ENCODE measurements at places on chromosomes 1 and 21.

DNA sequence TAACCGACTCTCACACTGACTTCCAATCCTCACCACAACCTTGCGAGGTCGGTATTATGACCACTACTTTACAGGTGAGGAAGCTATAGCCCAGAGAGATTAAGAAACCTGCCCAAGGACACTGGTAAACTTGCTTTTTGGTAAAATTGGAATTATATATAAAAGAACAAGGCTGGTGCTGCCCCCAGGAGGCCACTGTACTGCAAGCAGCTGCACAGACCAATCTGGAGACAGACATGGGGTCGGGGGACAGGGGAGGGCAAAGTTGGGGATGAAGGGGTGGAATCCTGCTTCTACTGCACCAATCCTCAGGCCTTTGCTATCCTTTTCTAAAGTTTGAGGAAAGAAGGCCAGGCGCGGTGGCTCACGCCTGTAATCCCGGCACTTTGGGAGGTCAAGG lies 280.8 kb downstream of the SPATA17 start:
- no peak for DNase-seq

DNA sequence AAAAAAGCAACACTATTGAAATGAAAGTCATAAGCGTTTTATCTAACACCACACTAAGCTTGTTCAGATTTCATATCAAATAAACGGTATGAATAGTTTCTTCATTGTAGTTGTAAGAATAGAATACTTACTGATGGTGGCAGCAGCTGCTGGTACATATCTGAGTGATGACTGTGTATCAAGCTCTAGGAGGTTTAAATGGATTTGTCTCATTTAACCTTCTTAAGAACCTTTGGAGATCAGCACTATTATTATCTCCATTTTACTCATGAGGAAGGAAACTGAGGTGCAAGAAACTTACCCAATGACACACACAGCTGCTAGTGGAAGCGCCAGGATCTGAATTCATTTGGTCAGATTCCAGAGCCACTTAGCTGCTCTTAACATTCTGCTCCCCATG lies 104.0 kb downstream of the EIF4G3 start:
- no peak for DNase-seq

DNA sequence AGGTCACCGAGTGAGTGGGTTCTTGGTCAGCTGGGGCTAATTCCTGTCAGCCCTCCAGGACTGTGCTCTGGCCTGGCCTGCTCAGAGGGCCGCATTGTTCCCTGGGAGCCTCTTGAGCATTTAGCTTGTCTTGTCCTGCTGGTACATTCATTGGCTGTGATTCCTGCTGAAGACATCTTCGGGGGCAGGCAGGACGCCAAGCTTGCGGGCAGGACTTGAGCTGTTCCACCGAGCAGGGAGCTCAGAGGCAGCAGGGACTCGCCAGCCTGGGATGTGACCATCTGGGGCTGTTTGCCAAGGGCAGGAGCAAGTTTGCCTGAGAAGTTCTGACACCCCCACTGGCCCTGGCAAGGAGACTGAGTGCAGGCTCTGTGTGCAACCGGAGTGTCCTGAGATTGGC lies 7.0 kb upstream of the SLC26A9 start:
- DNase-seq: no peak

GRCh38 chr1:116379057-116379630 lies 6.1 kb downstream of the ATP1A1 start:
- DNase-seq: no peak

DNA sequence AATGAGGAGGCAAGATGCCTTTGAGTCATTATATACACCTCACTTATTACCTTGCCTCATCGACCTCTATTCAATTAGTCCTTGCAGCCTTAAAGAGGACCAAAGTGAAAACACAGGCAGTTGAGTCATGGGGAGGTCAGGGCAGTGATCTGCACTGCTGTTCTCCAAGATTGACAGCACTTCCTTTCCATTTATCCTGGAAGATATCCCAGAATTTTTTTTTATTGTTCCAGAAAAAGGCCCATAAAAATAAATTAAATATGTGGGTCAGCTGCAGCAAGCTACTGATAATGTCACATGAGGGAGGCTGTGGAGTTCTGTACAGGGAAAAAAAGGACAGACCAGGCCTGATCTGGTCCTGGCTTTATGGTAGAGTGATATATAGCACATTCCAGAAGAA lies 33.2 kb upstream of the CDC42BPA start:
- DNase-seq: no peak

DNA sequence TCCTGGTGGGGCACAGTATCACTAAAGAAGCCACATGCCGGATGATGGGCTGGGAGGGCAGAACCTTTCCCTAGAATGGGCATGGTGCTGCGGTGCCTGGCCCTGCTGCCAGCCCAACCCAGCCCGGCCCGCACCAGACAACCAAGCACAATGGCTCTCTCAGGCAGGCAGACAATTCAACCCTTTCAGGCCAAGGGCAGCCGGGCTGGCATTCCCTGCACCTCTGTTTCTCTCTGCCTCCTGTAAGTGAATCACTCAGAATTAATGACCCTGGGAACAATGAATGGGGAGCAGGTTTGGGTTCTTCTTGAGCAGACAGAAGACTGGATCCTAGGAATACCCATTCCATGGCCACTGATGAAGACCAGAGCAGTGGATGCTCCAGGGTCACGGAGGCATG lies 41.0 kb upstream of the IFFO2 start:
- DNase-seq: no peak

DNA sequence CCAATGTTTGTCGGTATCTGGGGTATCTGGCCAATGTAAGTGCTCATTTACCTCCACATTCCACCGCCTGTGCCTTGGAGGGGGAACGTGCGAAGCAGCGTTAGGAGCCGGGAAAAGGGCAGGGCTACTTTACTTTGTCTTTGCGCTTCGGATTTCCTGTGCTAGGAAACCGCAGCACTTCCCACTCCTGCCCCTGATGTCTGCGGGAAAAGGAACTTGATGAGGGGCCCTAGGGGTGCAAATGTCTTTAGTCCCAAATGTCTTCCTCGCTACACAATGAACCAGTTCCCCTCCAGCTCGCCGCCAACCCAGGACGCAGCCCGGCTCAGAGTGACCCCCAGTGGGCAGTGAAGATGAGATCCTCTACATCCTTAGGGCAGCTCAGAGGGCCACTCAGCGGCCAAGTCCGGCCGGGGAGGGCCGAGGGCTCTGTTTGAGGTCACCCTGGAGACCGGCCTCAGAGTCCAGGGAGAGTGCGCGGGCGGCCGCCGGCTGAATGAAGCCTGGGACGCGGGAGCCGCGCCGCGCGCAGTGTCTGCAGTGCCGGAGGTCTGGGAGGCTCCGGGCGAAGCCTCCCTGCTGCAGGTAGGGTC lies at the start of gene DYNLT5:
Gene DYNLT5 (plus strand): TSS at position 460 of the 593 bp plus-strand sequence. CDS start 2,200 bp downstream, outside the sequence.
- DNase-seq: no peak

DNA sequence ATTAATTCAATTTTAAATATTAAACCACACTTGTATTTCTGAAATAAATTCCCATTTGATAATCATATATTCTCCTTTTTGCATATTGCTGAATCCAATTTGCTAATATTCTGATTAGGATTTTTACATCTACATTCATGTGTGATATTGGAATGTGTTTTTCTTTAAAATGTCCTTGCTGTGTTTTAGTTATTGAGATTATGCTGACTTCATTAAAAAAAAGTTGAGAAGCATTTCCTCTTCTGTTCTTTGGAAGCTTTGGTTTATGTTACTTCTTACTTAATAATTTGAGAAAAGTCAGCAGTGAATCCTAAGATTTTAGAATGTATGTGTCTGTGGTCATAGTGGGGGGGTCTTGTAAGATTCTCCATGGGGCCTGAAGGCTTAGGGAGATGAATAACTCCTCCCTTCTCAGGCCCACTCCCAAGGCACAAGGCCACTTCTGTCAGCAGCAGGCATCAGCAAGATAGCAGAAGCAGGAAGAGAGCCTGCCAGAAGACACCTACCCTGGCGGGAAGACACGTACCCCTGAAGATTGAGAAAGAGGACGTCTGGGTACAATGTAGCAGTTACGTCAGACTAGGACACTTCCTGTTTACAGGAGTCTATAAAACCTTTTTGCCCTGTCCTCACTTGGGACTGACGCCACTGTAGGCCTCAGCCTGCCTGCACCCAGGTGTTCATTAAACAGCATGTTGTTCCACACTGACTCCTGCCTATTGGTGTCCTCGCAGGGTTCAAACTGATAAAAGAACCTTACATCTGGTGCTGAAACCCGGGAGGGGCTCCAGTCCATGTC lies 56.9 kb downstream of the ODF2L start:
- DNase-seq: no peak

- no peak for DNase-seq
These were observed 9.8 kb upstream of the FNBP1L start for GRCh38 chr1:93437976-93438605.

DNA sequence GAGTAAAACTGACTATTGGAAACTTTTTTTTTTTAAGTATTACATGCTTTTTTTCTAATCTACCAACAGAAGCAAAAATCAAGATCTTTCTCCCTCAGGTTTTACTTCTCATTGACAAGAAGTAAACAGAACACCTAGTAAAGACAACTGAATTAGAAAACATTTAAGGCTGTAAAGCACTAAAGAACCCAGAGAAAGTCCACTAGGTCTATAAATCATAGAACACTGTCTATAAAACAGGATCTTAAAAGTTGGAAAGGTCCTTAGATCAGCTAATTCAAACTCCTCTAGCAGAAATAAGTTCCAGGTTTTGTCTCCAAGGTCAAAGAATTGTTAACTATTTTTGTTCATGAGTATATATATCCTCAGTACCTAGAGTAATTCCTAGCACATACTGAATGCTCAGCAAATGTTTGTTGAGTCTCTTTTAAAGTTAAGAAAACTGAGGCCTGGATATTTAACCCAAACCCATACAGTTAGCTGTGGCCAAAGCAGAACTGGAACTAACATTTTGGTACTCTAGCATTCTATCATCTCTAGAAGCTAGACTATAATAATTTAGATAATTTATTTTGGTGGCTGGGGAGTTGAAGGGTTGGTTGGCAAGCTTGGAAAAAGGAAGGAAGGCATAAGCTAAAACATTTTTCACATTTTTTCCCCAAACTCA lies 3.0 kb downstream of the EPS15 start:
- DNase-seq: no peak

GRCh38 chr1:182347019-182347418 lies 44.6 kb downstream of the GLUL start:
- no peak for DNase-seq

GRCh38 chr1:175222296-175222938 lies 29.8 kb upstream of the KIAA0040 start:
- no peak for DNase-seq

DNA sequence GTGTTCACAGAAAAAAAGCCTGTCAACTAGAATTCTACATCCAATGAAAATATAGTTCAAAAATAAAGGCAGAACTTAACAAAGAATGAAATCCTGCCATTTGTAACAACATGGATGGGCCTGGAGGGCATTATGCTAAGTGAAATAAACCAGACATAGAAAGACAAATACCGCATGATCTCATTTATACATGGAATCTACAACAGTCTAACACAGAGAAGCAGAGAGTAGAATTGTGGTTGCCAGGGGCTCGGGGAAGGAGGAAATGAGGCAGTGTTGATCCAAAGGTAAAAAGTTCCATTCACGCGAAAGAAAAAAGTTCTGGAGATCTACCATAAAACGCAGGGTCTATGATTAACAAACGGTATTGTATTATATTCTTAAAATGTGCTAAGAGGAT lies 282.6 kb downstream of the MRPL39 start:
- no peak for DNase-seq

GRCh38 chr1:112172294-112172882 lies 182.9 kb upstream of the KCND3 start:
- DNase-seq: no peak

DNA sequence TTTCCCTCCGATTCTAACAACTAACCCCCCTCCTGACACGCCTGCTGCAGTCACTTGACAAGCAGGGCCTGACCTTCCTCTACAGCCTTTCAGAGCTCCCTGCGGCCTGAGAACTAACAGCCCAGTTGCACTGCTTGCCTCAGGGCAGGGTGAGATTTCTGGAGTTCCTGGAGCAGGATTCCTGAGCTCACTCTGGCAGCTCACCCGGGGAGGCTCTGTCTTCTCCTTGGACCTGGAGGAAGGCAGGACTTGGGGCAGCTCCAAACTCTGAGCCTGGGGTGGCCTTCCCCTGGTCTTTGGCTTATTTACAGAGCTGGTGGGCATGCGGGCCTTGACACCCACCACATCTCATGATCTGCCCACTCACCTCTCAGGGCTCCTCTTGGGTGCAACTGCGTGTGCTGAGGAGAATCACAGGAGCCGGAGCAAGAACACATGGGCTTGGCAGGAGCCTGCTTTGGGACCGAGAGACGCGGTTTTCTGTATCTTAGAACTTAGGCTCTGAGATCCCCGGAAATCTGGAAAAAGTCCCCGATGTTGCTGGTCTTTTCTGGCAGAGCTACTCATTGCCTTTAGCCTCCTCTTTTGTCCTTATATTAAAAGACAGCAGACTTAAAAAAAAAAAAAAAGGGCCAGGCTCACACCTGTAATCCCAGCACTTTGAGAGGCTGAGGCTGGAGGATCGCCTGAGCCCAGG lies 13.1 kb upstream of the SLC25A34 start:
- DNase-seq: no peak

DNA sequence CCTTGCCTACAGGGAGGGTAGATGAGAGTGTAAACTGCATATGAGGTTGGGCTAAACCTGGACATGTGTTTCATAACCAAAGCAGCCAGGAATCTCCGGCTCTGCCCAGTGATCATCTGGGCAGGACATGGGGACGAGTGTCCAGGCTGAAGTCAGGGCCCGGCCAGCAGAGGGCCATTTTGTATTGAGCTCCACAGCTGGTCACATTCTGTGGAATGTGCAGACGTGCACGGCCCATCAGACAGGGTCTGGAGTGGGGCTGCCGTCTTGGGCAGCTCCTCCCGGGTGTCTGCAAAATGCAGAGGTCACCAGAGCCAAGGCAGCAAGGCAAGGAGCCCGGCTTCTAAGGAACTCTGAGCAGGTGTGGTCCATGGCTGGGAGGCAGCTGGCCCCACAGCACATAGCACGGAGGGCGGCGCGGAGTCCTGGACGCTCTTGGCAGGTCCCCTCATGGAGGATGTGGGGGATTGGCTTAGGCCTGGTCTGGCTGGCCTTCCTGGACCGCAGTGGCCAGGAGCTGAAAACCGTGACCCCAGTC lies 6.2 kb downstream of the LRRC3 start:
- no peak for DNase-seq

DNA sequence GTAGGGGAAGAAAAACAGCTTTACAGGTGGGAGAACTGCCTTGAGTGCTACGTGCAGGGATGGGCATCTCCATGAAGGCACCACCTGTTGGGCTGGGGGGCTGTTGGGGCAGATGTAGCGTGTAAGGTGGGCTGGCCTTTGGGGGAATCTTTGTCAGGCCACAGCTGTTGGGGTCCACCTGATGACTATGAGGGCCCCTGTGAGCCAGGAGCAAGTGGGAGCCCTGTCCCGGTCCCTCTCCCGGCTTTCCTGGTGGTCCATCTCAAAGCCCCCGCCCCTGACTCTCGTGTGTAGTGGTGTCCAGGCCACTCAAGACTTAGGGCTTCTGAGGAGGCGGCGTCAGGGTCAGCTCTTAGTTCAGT lies 13.5 kb downstream of the SLC37A1 start:
- no peak for DNase-seq

- no peak for DNase-seq
These were observed 118.8 kb downstream of the NEK7 start for GRCh38 chr1:198275597-198275996.

DNA sequence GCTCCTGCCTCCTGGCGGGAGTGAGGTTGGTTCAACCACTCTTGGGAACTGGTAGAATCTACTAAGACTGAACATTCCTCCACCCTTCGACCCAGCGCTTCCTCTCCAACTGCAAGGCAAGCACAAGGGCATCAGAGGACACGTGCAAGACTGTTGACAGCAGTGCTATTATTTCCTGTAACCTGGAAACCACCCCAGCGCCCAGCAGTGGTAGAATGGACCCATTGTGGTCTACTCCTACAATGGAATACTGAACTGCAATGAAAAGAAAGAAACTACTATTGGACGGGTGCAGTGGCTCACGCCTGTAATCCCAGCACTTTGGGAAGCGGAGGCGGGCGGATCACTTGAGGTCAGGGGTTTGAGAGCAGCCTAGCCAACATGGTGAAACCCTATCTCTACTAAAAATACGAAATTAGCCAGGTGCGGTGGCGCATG lies 33.0 kb upstream of the TARDBP start:
- no peak for DNase-seq
